ENCODE measurements at places on chromosomes 7 and 10.

GRCh38 chr10:111116211-111116610 is 39.4 kb downstream of the ADRA2A start:
- peak; percentile 65 for DNase-seq

- DNase-seq, result no peak
These were observed 30.4 kb downstream of the RAMP3 start for GRCh38 chr7:45187946-45188411.

DNA sequence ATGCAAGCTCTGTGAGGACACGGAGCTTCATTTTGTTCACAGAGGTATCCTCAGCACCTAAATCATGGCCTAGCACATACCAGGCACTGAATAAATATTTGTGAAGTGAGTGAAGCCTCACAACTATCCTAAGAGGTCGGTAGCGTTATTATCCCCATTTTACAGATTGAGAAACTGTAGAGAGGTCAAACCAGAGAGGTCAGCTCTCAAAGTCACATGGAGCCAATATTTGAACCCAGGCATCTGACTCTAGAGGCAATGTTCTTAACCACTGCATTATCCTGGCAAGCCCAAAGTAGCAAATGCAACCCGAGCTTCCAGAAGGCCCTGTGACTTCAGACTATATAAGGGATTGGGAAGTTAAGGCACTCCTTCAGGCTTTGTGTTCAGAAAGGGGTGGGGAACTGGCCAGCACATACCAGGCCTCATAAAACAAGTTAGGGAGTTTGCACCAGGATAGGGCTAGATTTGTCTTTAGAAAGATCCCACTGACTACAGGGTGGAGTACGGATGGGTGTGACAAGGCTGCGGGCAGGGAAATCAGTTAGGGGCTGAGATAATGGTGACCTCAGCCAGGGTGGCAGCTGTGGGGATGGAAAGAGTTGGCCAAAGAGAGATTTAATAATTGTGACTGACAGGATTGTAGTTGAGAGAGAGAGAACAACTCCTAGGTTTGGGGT is 101.4 kb downstream of the TBXAS1 start:
- DNase-seq, result no peak

GRCh38 chr7:29565982-29566746 is 2.5 kb downstream of the PRR15 start:
- peak; percentile 60 for DNase-seq

DNA sequence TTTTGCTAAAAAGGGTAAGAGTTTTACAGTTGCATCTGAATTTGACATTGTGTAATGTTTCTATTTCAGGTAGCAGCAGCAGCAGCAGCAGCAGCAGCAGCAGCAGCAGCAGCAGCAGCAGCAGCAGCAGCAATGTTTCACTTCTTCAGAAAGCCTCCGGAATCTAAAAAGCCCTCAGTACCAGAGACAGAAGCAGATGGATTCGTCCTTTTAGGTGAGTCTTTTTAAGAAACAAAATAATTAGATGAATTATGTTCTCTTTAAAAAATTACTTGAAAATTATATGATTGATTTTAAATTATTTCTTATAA is 32.6 kb downstream of the UMAD1 start:
- no peak for DNase-seq

GRCh38 chr10:124180947-124181549 is 87.7 kb upstream of the CHST15 start:
- no peak for DNase-seq

GRCh38 chr10:50622706-50623662 is 772 bp downstream of the SGMS1 start:
- peak; percentile 80 for DNase-seq

DNA sequence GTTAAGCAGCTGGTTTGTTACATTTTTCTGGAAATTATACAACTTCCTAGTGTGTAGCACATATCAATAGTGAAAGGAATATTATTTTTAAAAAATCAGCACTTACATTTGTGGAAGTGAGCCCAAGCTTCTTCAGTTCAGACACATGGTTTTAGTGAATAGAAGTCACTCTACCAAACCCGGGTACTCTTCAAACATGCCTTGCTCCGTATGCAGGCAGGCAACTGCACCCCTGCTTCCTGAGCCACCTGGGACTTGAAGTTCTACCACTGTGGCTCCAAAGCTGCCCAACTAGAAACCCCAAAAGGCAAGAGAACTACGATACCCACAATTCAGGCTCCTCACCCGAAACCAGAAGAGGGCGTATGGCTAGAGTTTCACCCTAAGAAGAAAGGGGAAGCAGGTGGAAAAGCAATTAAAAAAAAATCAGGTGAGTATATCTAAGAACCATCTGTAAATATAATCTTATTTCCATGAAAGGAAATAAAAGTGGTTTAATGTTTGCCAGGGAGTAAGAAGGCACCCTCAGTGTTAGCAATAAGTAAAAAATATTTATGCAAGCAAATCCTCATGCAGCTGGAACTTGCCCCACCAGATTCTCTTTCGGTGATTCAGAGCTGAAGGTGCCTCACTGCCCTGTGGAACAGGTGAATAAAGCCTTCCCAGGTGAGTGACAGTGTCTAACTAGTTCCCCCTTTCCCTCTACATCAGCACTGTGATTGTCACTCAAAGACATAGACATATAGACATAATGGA is at the start of gene MACC1:
Gene MACC1 (minus strand): TSS at position 192 of the 756 bp plus-strand sequence. CDS start 55,522 bp downstream, outside the sequence.
- no peak for DNase-seq

DNA sequence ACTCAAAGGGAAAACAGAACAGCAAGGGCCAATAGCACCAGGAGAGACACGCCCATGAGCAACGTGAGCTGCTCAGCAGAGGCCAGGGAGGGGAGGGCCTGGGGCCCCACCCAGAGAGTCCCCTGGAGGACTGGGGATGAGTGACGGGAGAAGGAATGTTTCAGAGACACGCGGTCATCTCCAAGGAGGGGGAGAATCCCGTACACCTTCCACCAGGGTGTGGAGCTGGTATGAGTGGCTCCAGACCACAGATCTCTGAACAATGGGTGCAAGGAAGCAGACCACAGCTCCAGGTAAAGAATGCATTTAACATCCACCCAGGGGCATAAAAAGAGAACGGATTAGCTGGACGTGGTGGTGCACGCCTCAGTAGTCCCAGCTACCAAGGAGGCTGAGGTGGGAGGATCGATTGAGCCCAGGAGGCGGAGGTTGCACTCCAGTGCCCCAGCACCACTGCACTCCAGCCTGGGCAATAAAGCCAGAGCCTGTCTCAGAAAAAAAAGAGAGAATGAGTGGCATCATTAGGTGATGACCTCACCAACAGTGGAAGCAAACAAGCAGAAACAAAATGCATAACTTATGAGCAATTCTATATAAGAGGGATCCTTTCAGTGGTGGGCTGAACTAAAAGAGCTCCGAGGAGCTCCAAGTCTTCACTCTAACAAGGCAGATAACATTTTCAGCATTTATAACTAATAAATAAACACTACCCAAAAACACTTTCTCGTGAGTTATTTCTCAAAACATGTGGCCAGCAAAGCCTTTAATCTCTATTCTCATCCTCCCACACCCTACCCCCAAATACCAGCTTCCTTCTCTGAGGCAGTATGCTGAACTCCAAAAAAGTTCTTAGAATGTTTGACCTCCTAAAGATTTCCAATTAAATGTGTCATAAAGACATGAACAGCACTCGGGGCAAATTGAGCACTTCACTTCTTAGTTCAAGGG is 12.5 kb downstream of the PSAP start:
- peak; percentile 53 for DNase-seq

DNA sequence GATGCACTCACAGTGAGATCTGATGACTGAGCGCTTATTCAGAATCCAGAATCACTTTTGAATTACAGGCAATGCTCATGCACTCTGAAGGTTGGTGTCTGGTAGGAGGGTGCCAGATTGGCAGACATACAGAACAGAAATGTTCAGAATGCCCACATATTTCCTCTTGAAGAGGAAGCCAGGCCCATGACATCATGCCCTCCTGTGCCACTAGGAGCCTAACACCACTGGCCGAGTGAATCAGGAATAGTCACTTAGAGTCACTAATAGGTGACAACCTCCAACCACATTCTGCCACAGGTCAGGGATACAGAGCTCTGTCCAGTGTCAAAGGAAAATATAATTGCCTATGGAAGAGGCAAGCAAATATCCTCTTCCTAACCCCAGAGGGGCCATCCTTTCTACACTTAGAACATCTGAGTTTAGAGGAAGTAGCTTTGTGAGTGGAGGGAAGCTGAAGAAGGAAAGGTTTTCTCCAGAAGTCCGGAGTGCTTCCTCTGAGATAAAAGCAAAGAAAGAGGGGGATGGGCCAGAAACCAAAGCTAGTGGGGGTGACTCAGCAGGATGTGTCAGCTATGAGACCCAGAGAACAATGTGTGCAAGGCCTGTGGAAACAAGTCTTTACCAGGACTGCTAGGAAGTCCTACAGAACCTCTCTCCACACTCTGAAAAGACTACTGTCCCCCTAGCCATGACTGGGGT is 838.8 kb downstream of the GRID1 start:
- no peak for DNase-seq

DNA sequence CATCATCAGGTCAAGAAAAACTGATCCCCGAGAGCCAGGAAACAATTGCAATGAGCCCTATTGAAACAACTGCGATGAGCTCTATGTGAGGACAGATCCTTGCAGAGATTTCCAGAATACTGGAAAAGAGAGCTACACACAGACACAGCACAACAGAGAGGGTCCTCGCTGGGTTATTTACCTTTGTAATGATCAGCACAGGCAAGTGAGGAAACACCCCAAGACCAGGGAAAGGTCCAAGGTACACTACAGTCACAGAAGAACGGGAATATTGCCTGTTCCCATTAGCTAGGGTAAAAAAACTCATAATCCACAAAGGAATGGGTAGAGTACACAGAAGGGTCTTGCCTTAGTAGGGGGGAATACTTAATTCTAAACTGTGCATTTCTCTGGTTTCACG is 152.7 kb downstream of the ZNF438 start:
- no peak for DNase-seq

GRCh38 chr7:44727158-44727936 is 21.3 kb upstream of the ZMIZ2 start:
- DNase-seq, result no peak

GRCh38 chr7:80463272-80463920 is 48.5 kb downstream of the GNAT3 start:
- DNase-seq, result no peak

GRCh38 chr7:1493571-1493970 is 10.6 kb downstream of the INTS1 start:
- no peak for DNase-seq

DNA sequence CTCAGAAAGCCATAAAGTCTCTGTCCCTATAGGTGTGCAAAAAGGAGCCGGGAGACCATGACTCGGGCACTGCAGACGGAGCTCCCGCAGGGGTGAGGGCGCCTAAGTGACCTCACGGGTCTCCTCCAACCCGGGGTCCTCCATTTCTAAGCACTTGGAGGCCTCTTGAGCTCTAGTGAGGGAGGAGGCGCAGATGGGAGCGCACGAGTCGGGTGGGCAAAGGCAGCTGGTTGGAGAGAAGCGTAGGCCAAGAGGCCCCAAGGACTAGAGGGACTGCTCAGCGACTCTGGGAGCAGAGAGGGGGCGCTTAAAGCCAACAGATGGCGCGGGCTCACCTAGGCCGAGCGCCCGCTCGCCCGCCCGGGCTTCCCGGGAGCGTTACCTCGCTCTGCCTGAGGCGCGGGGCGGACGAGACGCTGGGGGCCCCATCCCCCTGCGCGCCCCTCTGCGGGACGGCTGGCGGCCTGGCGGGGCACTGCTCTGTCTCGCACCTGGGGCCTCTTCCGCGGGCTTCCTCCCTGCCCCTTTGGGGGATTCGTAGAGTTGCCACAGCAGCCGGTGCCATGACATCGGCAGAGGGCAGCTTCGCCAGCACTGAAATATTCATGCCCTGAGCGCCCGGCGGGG is 523 bp upstream of the CDH23 start:
- DNase-seq, result no peak

DNA sequence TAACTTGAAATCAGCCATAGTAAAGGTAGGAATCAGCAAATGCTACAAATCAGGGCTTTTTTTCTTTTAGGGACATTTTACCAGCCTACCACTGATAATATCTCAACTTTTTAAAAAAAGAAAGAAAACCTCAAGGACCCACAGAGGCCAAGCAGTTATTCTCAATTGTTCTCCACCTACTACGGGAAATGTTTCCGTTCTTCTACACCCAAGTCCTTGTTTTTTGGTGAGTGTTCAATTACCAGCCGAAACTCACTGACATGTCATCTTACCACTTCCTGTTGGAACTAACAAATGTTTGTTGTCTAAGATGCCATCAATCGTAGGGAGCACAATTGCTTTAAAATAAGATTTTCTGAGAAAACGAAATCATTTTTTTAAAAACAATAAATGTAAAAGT is 50.2 kb upstream of the CDK1 start:
- no peak for DNase-seq

- peak; percentile 83 for DNase-seq
These were observed 5.0 kb upstream of the ANKRD61 start for GRCh38 chr7:6026011-6026819.

DNA sequence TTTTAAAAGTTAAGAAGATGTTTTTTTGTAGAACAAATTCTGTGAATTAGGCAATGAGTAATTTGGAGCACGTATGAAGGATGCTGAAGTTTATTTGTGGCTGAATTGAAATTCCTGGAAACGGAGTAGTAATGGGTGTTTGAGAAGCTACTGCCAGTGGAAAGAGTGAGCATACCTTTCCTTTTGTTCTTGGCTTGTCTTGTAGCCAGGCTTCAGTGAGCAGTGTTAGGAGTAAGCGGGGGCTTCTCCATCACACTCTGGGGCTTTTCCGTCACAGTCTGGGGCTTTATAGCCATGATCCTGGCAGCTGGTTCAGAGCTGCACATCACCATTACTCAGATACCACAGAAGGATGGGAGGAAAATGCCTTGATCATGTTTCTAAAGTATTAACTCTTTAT is 32.3 kb downstream of the GARS1 start:
- no peak for DNase-seq

- DNase-seq, result no peak
These were observed 1.6 kb downstream of the FEZF1 start for GRCh38 chr7:122302761-122303530.

- no peak for DNase-seq
These were observed 227.8 kb downstream of the DNAJB6 start for GRCh38 chr7:157564517-157565177.

GRCh38 chr7:361680-362401 is 71.9 kb downstream of the FOXL3 start:
- no peak for DNase-seq

DNA sequence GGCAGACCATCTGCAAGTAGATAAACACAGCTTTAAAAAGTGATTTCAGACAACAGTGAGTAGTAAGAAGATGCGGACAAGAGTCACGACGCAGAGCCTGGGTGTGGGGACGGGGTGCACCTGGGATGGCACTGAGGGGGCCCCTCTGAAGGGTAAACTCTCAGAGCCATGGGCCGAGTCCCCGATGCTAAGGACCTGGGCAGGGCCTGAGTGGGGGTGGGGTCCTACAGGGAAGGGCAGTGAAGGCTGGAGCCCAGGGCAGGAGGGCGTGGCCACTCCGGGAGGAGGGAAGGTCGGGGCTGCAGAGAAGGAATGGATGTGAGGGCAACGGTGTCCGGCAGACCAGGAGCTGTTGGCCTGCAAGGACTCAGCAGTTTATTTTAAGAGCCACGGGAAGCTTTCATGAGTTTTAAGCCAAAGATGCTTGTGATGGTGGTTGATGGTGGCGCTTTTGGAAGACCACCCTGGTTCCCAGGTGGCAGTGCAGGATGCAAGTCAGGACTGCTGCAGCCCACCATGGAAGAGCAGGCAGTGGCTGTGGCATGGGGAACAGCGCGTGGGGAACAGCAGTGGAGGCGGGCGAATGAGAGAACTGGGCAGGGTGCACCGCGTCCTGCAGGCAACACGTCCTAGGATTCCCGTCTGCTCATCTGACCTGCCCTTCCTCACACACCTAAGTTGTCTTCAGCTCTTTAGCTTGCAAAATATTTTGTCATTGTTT is 296.8 kb downstream of the DNAJB6 start:
- DNase-seq, result peak; percentile 65

Data from suprapubic skin (tissue), 4 donors.